ENCODE measurements at places on chromosomes 5 and 9.

DNA sequence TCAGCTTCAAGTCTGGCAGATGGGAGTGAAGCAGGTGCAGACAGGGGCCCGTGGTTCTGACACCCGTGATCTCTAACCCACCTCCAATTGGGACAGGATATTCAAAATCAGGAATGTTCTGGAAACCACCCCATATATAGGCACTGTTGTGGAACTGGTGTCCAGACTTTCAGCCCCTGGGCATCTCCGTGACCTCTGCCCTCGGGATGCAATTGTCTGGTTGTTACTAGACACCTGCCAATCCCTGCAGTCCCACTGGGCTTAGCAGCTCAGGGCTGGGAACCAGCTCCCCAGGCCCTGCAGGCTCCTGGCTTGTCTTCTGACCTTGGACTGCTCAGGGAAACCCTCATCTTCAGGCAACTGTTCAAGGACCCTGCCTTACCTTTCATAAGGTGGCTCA, 38.8 kb downstream of the NTNG2 start:
- H3K4me1 ChIP-seq: no peaks in the 10 kb centered on the region
- H3K36me3 ChIP-seq: no peaks in the 10 kb centered on the region
- DNase-seq: no peak
- no peak overlapping the region for H3K27ac ChIP-seq
- no peaks in the 10 kb centered on the region for H3K27me3 ChIP-seq

- DNase-seq: no peak
- H3K27me3 ChIP-seq: no peaks in the 10 kb centered on the region
- H3K36me3 ChIP-seq: no peaks in the 10 kb centered on the region
- H3K27ac ChIP-seq: no peak overlapping the region
- H3K4me3 ChIP-seq: no peak overlapping the region
- H3K4me1 ChIP-seq: peaks cover 3% of the 10 kb centered on the region
Observed at GRCh38 chr9:107713470-107713869, 223.9 kb upstream of the KLF4 start.

DNA sequence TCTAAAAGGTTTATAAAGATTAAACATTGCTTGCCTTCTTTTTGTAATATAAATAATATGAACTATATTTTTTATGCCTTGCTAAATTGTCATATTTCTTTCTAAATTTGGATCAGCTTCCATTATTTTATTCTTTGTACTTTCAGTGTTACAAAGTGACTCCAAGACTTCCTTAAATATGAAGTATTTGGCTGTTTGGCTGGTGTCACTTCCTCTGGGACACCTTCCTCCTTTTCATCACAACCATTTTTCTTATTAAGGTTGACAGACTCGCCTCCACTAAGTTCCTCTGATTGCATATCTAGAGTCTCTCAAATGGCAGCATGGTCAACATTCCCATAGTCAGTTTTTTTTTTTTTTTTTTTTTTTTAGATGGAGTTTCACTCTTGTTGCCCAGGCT, 73.8 kb upstream of the SLC1A1 start:
- no peak overlapping the region for H3K27ac ChIP-seq
- no peaks in the 10 kb centered on the region for H3K27me3 ChIP-seq
- H3K4me3 ChIP-seq: no peak overlapping the region
- no peak for DNase-seq
- H3K36me3 ChIP-seq: no peaks in the 10 kb centered on the region
- H3K4me1 ChIP-seq: no peaks in the 10 kb centered on the region

- no peaks in the 10 kb centered on the region for H3K27me3 ChIP-seq
- no peaks in the 10 kb centered on the region for H3K4me1 ChIP-seq
- H3K36me3 ChIP-seq: peaks cover 6% of the 10 kb centered on the region
- DNase-seq: no peak
- H3K27ac ChIP-seq: no peak overlapping the region
Observed at GRCh38 chr9:18888290-18888689, 144.7 kb downstream of the SAXO1 start.

- H3K27ac ChIP-seq: no peak overlapping the region
- no peaks in the 10 kb centered on the region for H3K36me3 ChIP-seq
- peak overlapping the region; percentile 8 for H3K4me3 ChIP-seq
- DNase-seq: no peak
Observed at GRCh38 chr9:116959809-116960208, 272.7 kb downstream of the TRIM32 start.

GRCh38 chr9:106634183-106634582, 228.8 kb upstream of the ZNF462 start:
- H3K27ac ChIP-seq: no peak overlapping the region
- no peak overlapping the region for H3K4me3 ChIP-seq
- H3K27me3 ChIP-seq: no peaks in the 10 kb centered on the region
- no peak for DNase-seq
- H3K36me3 ChIP-seq: no peaks in the 10 kb centered on the region
- no peaks in the 10 kb centered on the region for H3K4me1 ChIP-seq

- H3K4me1 ChIP-seq: no peaks in the 10 kb centered on the region
- H3K4me3 ChIP-seq: no peak overlapping the region
- no peaks in the 10 kb centered on the region for H3K27me3 ChIP-seq
- H3K27ac ChIP-seq: no peak overlapping the region
Observed at GRCh38 chr9:75130621-75131230, 42.4 kb downstream of the OSTF1 start.

DNA sequence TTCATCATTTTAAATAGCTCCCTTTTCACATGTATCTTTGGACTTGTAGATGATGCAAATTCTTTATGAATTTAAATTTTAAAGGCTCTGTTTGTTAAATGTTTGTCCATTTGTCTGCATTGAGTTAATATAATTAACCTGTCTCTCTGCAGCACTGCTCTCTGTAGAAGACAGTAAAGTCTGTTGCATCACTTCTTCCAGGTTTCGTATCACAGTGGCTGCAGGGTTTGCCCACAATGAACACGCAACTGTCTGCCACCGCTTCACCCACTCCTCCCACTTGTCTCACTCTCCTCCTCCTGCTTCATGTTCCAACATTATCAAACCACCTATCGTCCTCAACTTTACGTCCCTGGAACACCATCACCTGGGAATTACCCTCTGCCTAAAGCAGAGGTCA, 231.3 kb upstream of the SLC30A5 start:
- no peak overlapping the region for H3K27ac ChIP-seq
- no peak overlapping the region for H3K4me3 ChIP-seq
- no peaks in the 10 kb centered on the region for H3K36me3 ChIP-seq
- no peak for DNase-seq

DNA sequence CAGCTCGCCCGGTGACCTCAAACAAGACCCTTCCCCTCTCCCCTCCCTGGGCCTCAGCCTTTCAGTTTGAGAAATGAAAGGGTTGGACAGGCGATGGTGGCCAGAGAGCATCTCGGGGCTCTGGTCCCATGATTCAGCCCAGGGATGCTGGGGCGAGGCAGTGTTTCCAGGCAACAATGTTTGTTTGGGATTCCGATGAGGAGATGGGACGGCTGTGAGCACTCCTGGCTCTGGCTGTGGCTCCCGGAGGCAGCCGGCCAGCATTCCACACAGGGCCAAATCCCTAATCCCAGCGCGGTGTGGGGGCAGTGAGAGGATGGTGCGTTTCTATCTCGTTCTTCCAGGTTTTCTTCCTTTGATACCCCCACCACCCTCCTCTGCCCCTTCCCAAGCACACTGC, 66.0 kb downstream of the HMCN2 start:
- no peaks in the 10 kb centered on the region for H3K27me3 ChIP-seq
- H3K4me1 ChIP-seq: peaks cover 7% of the 10 kb centered on the region
- DNase-seq: no peak
- H3K36me3 ChIP-seq: no peaks in the 10 kb centered on the region

DNA sequence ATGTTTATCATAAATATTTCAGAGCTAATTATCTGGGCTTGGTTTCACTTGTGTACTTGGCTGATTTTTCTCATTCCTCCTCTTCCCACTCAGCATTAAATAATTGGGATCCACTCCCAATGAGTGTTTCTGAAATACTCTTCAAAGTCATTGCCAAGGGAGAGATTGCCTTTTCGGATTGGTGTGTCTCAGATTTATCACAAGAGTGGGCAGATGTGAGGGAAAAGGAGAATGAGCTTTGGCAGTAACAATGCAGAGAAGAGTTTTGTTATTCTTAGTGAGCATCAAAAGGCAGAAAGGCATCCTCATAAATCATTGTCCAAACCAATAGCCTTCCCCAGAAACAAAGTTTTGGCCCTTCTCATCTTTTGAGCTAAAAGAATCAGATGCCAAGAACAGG, 79.2 kb downstream of the SEMA5A start:
- H3K27ac ChIP-seq: no peak overlapping the region
- no peak overlapping the region for H3K4me3 ChIP-seq
- no peaks in the 10 kb centered on the region for H3K4me1 ChIP-seq
- no peak for DNase-seq

GRCh38 chr9:86183229-86184137, 76.0 kb downstream of the C9orf153 start:
- no peaks in the 10 kb centered on the region for H3K36me3 ChIP-seq
- no peak for DNase-seq
- no peaks in the 10 kb centered on the region for H3K4me1 ChIP-seq
- H3K27me3 ChIP-seq: no peaks in the 10 kb centered on the region
- H3K4me3 ChIP-seq: no peak overlapping the region
- H3K27ac ChIP-seq: no peak overlapping the region

DNA sequence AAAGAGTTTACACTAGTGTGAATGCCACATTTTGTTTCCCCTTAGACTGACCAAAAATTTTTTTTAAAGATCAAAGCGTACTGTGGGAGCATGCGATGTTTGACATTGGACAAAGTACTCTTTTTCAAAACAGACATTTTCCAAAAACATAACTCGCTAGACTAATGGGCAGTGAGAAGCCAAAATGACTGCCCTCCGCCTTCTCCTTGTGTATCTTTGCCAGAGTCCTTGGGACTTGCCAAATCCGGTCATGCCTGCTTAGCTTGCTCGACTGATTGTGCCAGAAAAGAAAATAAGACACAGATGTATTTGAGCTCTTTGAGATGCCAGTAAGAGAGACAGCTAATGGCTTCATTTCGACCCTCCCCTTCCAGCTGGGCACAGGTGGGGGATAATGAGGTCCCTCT, 157.5 kb downstream of the MAPKAP1 start:
- H3K27me3 ChIP-seq: no peaks in the 10 kb centered on the region
- DNase-seq: no peak
- peaks cover 39% of the 10 kb centered on the region for H3K4me1 ChIP-seq
- no peak overlapping the region for H3K27ac ChIP-seq
- H3K4me3 ChIP-seq: peak overlapping the region; percentile 35

DNA sequence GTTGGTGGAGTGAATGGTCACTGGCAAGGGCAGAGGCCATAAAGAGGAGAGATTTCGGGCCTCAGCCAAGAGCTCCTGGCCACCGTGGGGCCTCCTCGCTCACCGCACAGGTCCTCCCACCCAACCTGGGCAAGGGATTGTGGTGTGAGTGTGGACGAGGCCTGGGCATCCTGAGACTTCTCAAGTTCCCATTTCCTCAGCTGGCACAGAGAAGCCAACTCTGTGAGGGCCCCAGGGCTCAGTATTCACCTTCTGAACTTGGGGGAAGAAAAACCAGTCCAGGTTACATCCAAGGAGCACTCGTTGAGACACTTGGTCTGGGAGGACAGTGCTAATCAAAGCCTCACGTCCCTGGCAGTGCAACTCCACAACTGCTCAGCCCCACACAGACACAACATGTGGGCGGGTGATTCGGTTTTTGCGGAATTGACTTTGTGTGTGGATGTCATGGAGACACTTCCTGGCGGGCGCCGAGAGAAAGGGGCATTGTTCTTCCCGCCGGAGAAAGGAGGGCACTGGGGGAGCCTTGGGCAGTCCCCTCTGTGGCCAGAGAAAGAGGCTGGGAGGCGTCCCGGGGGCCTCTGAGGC, 28.5 kb upstream of the NKD2 start:
- no peaks in the 10 kb centered on the region for H3K4me1 ChIP-seq
- no peaks in the 10 kb centered on the region for H3K27me3 ChIP-seq
- no peaks in the 10 kb centered on the region for H3K36me3 ChIP-seq

GRCh38 chr5:43555895-43556606, 826 bp downstream of the PAIP1 start:
- H3K36me3 ChIP-seq: no peaks in the 10 kb centered on the region
- no peaks in the 10 kb centered on the region for H3K27me3 ChIP-seq
- peaks cover 49% of the 10 kb centered on the region for H3K4me1 ChIP-seq
- DNase-seq: peak; percentile 3
- H3K27ac ChIP-seq: peak overlapping the region; percentile 92
- peak overlapping the region; percentile 95 for H3K4me3 ChIP-seq

- no peaks in the 10 kb centered on the region for H3K4me1 ChIP-seq
- no peaks in the 10 kb centered on the region for H3K36me3 ChIP-seq
- DNase-seq: no peak
- H3K4me3 ChIP-seq: no peak overlapping the region
- no peaks in the 10 kb centered on the region for H3K27me3 ChIP-seq
Observed at GRCh38 chr5:87029951-87030350, 237.7 kb upstream of the RASA1 start.

- no peak overlapping the region for H3K4me3 ChIP-seq
- H3K27ac ChIP-seq: peak overlapping the region; percentile 52
- no peak for DNase-seq
- no peaks in the 10 kb centered on the region for H3K36me3 ChIP-seq
- H3K27me3 ChIP-seq: no peaks in the 10 kb centered on the region
- peaks cover 5% of the 10 kb centered on the region for H3K4me1 ChIP-seq
Observed at GRCh38 chr5:168712280-168712924, 133.2 kb upstream of the PANK3 start.

- no peaks in the 10 kb centered on the region for H3K27me3 ChIP-seq
- no peak overlapping the region for H3K4me3 ChIP-seq
- no peaks in the 10 kb centered on the region for H3K4me1 ChIP-seq
- H3K36me3 ChIP-seq: no peaks in the 10 kb centered on the region
Observed at GRCh38 chr5:97554977-97555643, 372.1 kb upstream of the RIOK2 start.

DNA sequence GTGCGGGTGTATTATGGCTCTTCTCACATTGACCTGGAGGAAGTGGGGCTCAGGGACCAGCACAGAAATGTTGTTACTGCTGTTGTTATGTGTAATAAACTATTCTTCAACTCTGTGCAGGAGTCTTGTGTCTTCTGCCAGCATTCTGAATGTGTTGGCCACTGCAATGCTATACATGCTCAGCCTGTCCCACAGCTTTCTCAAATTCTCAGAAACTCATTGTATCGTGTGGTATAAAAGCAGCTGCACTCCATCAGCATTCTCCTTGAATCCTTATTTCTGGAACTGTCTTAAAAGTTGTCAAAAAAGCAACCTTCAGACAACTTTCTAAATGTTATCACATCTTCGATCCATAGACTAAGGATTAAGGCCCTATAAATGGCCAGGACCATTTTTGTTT, 72.0 kb downstream of the ZNF474 start:
- no peaks in the 10 kb centered on the region for H3K4me1 ChIP-seq
- no peak overlapping the region for H3K4me3 ChIP-seq
- no peaks in the 10 kb centered on the region for H3K27me3 ChIP-seq
- no peak for DNase-seq
- H3K27ac ChIP-seq: no peak overlapping the region
- no peaks in the 10 kb centered on the region for H3K36me3 ChIP-seq

- H3K4me1 ChIP-seq: peaks cover 26% of the 10 kb centered on the region
- no peak overlapping the region for H3K4me3 ChIP-seq
- no peak for DNase-seq
- peaks cover 8% of the 10 kb centered on the region for H3K36me3 ChIP-seq
- peak overlapping the region; percentile 46 for H3K27ac ChIP-seq
- no peaks in the 10 kb centered on the region for H3K27me3 ChIP-seq
Observed at GRCh38 chr9:130118841-130119518, 53.2 kb upstream of the NCS1 start.

- no peaks in the 10 kb centered on the region for H3K27me3 ChIP-seq
- H3K4me3 ChIP-seq: no peak overlapping the region
- no peak for DNase-seq
- H3K36me3 ChIP-seq: no peaks in the 10 kb centered on the region
- peaks cover 8% of the 10 kb centered on the region for H3K4me1 ChIP-seq
Observed at GRCh38 chr5:57664700-57665099, 182.1 kb upstream of the ACTBL2 start.

GRCh38 chr5:103005276-103005675, 114.7 kb downstream of the GIN1 start:
- no peak overlapping the region for H3K4me3 ChIP-seq
- H3K27ac ChIP-seq: no peak overlapping the region
- H3K4me1 ChIP-seq: peaks cover 3% of the 10 kb centered on the region
- DNase-seq: no peak
- H3K27me3 ChIP-seq: no peaks in the 10 kb centered on the region

All from thoracic aorta (tissue), 2 donors.